ENCODE measurements at places on chromosomes 12 and 14.

DNA sequence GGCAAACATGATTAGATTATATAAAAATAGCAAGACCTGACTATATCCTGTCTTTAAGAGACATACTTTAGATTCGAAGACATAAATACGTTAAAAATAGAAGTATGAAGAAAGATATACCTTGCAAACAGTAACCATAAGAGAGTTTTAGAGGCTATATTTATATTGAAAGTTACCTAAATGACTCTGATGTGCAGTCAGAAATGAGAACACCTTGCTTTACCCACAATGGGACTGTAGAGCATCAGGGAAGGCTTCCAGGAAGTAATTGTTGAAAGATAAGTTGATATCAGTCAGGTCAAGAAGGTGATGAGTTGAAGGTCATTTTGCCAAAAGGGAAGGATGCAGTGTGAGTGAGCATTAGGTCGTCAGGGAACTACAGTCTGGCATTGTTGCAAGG, 110.2 kb downstream of the NEDD1 start:
- no peak for DNase-seq

- no peak for DNase-seq
Measured at GRCh38 chr12:116162071-116162470, 115.4 kb downstream of the MED13L start.

- no peak for DNase-seq
Measured at GRCh38 chr12:8499616-8500015, 13.7 kb upstream of the CLEC4D start.

DNA sequence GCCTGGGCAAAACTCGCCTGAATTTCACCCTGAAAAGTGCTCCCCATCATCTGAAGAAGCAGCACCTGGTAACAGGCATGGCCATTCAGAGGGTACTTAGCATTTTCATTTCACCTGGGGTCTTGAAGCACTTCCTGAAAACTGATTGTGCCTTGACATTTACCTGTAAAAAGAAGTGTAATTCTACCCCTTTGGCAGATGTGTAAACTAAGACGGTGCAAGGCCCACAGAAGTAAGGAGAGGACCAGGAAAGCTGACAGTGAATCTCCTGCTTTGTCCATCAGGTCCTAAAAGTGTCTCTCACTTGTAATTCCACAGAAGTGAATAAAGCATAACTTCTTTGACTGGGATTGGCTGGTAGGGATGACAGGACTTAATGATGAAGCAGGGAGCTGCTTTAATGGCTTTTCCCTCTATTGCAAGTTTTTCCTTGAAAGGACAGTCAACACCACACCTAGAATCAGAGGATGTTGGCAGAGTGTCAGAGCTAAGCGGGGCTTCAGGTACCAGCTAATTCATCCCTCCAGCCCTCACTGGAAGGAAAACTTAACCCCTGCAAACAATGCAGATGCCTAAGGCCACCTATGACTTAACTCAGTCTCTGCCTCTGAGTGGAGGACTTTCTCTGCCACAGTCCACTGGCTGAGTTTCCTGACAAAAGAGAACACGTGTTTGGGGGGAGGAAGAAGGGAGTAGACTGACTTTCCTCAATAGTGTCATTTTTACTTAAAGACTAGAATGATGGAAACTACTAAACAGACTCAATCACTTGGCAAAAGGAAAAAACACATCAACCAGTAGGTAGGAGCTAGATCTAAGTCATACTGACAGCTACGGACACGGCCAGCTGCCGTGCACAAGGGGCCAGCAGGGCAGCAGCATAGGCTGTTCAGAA, 74.7 kb downstream of the NUAK1 start:
- no peak for DNase-seq

DNA sequence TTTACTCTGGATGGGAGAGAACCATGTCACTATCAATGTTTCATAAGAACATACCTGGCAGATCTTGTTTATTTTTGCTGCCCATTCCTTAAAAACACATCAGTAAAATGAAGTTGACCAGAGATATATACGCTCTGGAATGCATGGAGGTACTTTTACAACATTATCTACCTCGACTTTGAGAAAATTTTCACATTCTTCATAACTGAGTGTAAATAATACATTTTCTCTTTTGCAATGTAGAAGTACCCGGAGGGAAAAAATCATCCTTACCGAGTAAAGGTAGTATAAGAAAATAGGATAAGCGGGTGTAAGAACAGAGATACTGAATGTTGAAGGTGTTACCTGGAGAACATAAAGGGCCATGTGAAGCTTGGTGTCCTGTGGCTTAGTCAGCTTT, 80.7 kb downstream of the TMEM116 start:
- DNase-seq = no peak

DNA sequence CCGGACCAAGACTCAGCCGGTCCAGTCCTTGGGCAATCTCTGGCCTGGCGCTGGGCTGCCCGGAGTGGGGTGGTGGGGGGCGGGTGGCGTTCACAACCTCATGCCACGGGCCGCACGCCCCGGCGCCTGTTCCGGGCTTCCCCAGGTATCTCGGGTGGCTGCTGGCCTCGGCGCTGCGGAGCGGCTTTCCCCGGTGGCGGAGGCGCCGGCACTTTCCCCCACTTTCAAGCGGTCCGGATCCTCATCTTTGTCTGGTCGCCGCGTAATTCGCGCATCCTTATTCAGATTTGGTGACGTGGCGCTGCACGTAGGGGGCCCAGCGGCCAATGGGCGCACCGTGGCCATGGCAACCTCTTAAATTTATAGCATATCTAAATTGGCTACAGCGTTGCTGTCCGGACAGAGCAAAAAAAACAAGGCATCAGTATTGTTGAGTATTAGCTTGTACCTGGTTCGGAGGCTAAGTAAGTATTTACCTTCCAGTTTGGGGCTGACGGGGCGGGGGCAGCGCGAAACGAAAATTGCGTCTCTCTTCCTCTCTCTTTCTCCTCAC, at the start of gene LHX5:
Gene LHX5, minus strand, starts transcription at position 253 of the 553 bp plus-strand sequence. CDS start 373 bp downstream, outside the sequence.
- DNase-seq = no peak

- no peak for DNase-seq
Measured at GRCh38 chr14:64190974-64191502, 103.1 kb downstream of the ESR2 start.

- no peak for DNase-seq
Measured at GRCh38 chr12:67881565-67881964, 107.7 kb upstream of the IFNG-AS1 start.
